Stimulated activated CD8-positive, alpha-beta memory T cell treated with anti-CD3 and anti-CD28 coated beads, Interleukin-7, amount 100 ng/mL, for 1 hour (primary cell): ENCODE measurements at places on chromosomes 12 and 14.

DNA sequence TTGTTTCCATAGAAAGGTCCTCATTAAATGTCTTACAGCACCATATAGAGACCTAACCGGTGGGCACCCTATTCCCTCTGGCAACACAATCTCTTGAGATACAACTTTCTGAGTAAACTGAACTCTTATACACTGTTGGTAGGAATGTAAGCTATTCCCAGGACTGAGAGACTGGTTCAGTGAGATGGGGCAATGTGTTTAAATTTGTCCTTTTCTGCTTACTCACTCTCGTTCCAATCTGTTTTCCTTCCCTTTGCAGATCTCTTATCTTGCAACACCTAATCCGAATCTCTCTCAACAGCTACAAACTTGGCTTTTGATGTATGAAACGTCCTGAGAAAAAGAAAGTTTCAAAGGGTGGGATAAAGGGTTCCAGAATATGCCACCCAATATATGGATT lies 26.1 kb upstream of the ETV6 start:
- DNase-seq = no peak

DNA sequence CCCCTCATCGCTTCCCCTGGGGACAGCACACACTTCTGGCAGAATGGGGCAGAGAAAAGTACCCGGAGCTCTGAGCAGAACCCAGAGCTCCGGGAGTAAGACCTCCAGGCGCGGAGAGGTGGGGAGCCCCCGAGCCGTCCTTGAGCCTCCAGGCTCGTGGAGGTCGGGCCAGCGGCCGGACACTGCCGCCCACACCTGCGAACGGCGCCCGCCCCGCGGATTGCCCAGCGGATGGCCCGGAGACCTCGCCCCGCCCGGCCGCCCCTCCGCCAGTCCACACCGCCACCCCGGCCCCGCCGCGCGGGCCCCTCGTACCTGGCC lies 344 bp downstream of the SPTLC2 start:
- DNase-seq = no peak

DNA sequence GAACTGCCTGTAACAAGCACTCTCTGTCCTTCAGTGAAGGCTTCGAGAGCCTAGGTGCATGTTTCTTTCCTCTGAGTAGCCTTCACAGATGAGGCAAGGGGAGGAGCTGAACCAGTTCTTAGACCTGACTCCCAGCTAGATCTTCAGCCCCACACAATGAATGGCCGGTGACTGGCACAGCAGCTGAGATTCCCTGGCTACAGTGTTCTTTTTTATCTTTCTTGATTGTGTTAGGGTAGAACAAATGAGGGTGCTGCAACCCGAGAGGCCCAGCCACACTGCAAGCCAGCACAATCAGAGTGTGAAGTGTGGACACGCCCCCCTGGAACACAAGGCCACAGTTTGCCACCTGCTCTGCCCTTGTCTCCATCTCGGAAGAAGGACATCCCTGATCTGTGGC lies 19.1 kb upstream of the COL2A1 start:
- no peak for DNase-seq

DNA sequence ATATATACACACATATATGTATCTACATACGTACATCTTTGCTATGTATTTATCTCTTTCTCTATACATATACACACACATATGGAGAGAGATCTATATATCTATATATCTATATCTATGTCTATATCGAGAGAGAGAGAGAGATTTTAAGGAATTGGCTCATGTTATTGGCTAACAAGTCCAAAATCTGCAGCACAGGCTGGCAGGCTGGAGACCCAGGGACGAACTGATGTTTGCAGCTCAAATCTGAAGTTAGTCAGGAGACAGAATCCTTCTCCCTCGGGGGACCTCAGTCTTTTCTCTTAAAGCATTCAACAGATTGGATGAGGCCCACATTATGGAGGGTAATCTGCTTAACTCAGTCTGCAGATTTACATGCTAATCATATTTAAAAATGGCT lies 40.7 kb upstream of the DACT1 start:
- no peak for DNase-seq

- DNase-seq = no peak
Measured at GRCh38 chr14:76917158-76917596, 91.0 kb downstream of the LRRC74A start.

- no peak for DNase-seq
Measured at GRCh38 chr12:130965668-130966067, 12.0 kb downstream of the ADGRD1 start.

- no peak for DNase-seq
Measured at GRCh38 chr14:98290596-98290995, 981.4 kb downstream of the BCL11B start.

GRCh38 chr14:101328412-101329028 lies 232.8 kb upstream of the DIO3 start:
- no peak for DNase-seq

- DNase-seq = no peak
Measured at GRCh38 chr12:105835580-105836241, 303.0 kb downstream of the NUAK1 start.

DNA sequence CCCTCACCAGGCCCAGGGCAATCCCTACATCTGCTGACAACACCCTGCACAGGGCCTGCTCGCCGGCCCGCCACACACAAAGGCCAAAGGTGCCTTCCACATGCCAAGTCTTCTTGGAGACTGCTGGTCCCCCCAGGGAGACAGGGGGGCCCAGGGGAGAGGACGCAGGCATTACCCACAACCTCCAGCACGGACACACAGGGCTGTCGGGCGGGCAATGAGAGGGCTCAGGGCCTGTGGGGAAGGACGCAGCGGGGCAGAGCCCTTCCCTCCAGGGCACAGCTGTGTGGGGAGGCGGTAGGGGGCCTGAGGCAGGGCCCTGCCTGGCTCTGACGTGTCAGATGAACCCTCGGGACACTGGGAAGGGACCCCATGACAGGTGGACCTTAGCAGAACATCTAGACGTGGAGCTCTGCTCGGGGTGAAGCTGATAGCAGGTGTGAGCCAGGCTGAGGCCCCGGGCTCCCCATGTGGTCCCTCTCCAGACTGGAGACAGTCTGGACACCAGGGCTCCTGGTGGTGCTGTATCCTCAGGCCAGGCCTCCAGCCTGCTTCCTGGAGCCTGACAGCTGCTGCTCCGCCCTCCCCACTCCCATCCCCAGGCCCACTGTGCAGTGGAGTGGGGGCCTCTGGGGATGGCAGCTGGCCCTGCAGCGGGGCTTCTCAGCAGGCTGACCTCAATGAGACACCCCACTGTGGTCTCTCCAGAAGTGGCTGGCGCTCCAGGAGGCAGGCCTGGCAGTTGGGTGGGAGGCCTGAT lies 31.6 kb upstream of the NUDT14 start:
- DNase-seq = no peak

- DNase-seq = no peak
Measured at GRCh38 chr12:51806896-51807295, 41.6 kb downstream of the FIGNL2 start.

- no peak for DNase-seq
Measured at GRCh38 chr12:31312431-31312830, 13.5 kb downstream of the SINHCAF start.

- no peak for DNase-seq
Measured at GRCh38 chr12:127230843-127231260, 1036.1 kb upstream of the TMEM132C start.

DNA sequence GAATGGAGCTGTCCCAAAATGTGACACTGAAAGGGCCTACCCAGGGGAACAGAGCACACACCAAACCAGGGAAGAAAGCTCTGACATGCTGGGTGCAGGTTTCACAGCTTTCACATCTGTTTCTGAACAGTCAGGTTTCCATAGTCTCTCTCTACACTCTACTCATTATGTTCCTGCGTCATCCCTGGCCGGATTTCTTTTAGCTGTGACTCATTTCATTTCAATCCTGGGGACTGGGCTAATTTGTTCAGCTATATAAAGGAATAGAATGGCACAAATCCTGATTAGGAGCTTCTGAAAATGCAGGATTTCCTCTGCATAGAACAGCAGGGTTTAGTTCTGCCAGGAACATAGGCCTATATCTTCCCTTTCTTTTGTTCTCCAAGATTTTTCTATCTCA lies 649.8 kb downstream of the RPS29 start:
- no peak for DNase-seq

DNA sequence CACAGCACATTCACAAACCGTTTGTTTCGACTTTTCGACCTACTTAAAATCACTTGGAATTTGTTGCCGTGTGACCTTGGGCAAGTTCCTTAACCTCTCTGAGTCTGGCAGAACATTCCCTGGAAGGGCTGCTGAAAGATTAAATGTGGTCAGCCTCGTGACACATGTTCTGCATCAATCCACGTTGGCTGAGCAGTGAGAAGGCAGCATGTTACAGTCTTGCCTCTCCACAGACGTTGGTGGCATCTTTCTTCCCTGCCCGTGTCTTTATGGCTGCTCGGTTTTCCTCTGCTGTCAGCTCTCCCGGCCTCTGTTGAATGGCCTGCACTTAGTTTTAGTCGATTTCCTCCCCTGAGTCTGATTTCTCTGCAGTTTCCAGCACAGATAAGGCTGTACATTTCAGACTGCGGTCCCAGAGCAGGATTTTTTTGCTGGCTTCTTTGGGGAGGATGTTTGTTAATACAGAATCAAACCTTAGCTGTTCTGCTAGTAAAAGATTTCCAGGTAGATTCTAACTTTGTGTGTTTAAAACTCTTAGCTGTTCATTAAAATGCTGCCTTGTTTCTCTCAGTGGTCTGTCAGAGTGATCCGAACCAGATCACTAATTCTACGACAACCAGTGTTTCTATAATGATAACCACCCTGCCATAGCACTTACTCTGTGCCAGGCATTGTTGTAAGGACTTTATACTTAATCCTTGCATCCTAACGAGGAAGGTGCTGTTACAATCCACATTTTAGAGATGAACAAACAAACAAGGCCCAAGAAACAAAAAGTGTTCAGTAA lies 217.1 kb downstream of the CHST11 start:
- no peak for DNase-seq
